ENCODE measurements at places on chromosomes 5 and 9.
A peak's percentile ranks its signal among the peaks of the same experiment; 100 is the strongest.

DNA sequence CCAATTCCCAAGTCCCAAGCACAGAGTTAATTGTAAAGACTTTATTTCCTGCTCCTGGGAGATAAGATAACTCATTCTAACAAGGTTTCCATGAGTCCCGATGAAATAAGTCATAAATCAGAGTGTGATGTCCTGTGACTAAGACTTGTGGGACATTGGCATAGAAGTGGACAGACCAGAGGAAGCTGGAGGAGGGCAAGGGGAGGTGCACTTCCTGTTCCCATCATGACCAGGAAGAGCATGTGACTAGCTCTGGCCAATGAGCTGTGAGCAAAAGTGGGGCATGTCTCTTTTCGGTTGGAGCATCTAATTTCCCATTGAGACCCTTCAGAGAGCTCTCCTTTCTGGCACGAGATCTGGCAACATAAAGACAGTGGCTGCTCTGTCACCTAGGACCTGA, 100.4 kb downstream of the ZNF354C start:
- no peak for DNase-seq

DNA sequence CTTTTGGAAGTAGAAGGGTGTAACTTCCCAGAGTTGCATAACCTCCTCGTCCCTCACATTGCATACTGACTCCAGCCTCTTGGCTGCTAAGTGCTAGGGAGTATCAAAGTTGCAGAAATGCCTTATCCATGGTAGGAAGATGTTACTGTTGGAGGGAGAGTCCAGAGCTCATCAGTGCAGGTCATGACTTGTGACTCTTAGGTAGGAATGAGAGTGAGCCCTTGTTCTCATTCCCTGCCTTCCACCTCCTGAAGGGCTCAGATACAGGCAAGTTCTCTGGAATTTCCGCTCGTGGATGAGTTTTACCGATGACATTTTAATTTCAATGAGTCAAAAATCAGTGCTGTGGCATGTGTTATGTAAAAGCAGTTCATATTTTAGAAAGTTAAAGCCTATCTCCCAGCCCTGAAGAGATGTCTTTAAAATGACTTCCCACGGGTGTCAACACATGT, 17.0 kb downstream of the IRX1 start:
- no peak for DNase-seq

GRCh38 chr5:115941051-115941675, 21.1 kb upstream of the LVRN start:
- peak; percentile 89 for DNase-seq

DNA sequence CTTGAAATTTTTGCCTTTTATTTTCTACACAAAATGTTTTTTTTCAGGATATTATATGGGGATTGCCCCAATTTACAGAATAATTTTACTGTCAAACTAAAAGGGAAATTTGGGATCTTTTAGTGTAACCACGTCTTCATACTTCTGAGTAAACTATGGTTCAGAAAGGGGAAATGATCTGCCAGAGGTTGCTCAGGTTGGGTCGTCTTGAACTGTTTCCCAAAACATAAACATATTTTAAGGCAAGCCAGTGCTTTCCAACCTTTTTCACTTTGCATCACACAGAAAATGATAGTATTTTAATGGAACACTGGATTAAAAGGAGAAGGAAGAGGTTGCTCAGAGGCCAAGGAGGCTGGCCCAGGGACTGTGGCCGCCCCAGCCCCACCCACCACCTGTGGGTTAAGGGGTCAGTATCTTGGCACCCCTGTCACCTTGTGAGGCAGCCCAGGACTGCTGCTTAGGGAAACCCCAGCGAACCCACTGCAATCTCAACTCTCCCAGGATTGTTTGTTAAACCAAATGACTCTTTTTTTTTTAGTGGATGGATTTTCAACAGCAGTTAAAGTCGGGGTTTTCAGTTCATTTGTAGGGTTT, 142.7 kb upstream of the DHFR start:
- DNase-seq: no peak

DNA sequence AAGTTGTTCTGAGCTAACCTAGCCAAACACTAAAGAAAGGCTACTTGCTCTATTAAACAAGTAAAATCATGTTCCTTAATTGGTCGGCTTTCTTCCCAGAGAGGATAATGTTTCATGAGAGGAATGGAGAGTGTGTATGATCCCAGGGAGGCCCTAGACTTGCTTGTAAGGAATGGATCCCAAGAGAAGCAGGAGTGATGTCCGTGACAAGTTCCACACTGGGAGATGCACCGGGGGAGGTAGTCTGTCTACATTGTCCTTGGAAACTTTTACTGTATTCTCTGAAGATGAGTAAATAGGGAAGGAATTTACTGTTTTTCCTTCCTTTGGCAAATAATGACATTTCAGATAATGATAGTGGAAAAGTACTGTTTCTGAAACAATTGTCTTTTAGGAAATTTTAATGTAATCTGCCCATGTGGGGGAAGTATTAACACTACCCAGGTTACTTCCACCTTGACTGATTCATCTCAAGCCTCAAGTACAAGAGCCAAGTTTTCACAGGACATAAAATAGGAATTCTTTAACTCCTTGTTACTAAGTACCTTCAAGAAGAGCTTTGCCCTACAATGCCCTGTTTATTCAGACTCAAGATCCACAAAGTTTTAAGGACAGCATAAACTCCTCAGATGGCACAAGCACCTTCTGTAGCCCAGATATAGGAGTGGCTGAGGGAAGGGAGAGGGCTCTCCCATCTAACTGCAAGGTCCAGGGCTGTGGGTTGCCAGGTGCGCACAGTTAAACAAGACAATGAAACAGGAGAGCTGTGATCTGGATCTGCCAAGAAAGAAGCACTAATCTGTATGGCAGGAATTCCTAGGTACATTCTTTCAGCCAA, 152.1 kb downstream of the GNA14 start:
- peak; percentile 88 for DNase-seq

Measured in BJ (cell line).